K562 (cell line): ENCODE measurements at places on chromosomes 1 and 21.

- no peak for DNase-seq
Observed at GRCh38 chr21:16028941-16029464, 299.2 kb downstream of the USP25 start.

DNA sequence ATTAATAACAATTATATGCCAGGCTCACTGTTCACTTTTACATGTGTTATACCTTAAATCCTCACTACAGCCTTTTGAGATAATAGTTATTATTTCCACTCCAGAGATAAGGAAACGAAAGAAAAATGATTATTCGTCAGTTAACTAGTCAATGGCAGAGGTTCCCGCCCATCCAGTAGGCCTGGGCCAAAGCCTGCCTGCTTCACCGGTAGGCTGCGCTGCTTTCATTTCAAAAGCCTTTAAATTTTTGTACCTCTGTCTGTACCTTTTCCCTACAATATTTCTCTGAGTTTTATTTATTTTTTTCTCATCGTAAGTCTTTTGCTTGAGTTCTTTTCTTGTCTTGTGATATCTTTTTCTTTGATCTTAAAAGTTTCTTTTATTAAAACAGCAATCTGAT lies 3.6 kb downstream of the GPR52 start:
- no peak for DNase-seq

GRCh38 chr1:172536256-172536655 lies 3.3 kb downstream of the SUCO start:
- DNase-seq: no peak

DNA sequence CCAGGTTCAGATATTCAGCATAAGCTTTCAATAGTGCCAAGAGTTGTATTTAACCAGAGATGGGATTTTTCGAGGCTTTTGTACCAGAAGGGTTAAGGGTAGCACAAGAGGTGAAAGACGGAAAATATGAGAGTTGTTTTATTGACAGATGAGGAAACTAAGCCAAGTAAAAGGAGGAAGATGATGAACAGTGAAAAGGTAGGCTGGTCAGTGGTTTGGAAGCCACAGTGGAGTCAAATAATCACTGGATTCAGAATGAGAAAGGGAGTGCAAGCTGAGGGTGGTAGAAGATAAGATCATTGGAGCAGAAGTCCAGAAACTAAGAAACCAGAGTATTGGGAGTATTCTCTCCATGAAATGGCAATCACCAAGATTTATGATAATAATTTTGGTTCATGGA lies 45.7 kb downstream of the ANGPTL1 start:
- no peak for DNase-seq

DNA sequence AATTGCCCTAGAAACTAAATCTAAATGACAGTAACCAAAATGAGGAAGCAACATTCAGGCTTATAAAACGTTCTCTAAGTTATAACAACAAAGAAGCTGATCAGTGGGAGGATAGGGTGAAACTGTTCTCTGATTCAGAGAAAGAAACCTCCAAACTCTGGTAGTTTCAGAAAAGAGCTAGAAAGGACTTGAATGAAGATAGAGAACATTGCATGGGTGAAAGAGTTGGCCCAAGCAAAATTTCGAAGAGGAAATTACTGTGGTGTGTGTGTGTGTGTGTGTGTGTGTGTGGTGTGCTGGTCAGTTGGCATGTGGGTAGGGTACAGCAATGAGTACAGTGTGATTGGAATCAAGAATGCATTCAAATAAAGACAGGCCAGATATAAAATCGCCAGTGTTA lies 16.5 kb upstream of the SPAG17 start:
- DNase-seq: no peak
